ENCODE measurements at places on chromosomes 2 and 18.

GRCh38 chr2:23660237-23660636 lies 266.7 kb downstream of the ATAD2B start:
- DNase-seq, result no peak

- DNase-seq, result peak; percentile 35
Observed at GRCh38 chr2:189412330-189412953, 28.8 kb upstream of the WDR75 start.

- DNase-seq, result no peak
Observed at GRCh38 chr2:240988146-240988545, 10.3 kb upstream of the SNED1 start.

DNA sequence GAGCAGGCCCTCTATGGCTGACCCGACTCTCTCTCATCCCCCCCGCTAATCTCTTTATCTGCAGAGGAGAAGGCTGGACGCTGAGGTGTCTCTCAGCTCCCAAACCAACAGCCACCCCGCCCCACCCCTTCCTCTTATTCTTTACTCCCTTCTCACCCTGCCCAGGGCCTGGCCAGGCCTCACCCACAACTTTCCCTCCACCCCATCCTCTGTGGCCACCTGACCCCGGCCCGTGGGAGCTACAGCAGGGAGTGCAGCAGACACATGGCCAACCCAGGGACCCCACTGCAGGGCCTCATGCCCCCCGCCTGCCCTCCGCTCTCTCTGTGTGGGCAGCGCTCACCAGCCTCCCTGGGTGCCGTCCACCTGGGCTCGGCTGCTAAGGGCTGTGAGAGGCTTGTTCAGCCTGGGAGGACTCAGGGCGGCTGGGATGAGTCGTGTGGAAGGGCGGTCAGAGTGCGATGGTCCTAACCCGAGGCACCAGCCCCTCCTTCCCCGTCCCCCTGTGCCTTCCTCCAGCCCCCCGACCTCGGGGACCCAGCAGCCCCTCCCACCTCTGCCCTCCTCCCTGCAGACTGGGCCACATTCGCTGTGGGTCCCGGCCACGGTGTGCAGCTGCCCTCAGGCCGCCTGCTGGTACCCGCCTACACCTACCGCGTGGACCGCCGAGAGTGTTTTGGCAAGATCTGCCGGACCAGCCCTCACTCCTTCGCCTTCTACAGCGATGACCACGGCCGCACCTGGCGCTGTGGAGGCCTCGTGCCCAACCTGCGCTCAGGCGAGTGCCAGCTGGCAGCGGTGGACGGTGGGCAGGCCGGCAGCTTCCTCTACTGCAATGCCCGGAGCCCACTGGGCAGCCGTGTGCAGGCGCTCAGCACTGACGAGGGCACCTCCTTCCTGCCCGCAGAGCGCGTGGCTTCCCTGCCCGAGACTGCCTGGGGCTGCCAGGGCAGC lies 6.8 kb downstream of the NEU4 start:
- DNase-seq, result no peak

GRCh38 chr2:186605041-186605440 lies 15.2 kb downstream of the ITGAV start:
- no peak for DNase-seq

DNA sequence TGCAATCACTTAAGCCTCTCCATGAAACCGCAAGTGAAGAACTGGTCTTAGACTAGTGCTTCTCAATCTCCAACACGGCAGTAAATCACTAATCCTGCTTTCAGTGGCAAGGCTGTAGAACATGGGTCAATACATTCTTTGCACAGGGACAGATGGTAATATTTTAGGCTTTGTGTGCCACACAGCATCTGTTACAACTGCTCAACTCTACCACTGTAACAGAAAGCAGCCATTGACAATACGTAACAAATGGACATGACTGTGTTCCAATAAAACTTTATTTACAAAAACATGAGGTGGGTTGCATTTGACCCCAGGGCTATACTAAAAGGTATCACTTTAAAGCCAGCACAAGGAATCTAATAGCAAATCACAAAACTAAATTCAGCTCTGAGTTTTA lies 51.1 kb downstream of the RNF152 start:
- no peak for DNase-seq

- DNase-seq, result no peak
Observed at GRCh38 chr18:43794363-43794762, 517.1 kb upstream of the SYT4 start.

- no peak for DNase-seq
Observed at GRCh38 chr2:153394686-153395085, 83.9 kb downstream of the RPRM start.

DNA sequence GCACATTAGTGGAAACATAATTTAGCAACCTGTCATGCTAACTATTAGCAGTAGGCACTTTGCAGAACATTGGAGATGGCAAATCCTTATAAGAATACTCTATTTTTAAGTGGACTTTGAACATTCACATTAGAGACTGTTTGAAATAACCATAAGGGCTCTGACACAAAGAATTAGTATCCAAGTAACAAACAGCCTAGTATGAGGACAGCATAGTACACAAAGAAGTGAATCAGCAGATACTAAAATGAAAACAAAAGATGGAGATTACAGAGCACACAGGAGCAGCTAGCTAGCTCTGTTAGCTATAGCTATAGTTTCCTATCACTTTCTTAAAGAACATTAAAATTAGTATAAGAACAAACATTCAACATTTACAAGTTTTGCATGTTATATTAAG lies 256.3 kb upstream of the SPOPL start:
- no peak for DNase-seq

GRCh38 chr2:10579876-10580514 lies 109.8 kb downstream of the NOL10 start:
- no peak for DNase-seq

GRCh38 chr2:84894131-84894586 lies 11.3 kb upstream of the TMSB10 start:
- no peak for DNase-seq

DNA sequence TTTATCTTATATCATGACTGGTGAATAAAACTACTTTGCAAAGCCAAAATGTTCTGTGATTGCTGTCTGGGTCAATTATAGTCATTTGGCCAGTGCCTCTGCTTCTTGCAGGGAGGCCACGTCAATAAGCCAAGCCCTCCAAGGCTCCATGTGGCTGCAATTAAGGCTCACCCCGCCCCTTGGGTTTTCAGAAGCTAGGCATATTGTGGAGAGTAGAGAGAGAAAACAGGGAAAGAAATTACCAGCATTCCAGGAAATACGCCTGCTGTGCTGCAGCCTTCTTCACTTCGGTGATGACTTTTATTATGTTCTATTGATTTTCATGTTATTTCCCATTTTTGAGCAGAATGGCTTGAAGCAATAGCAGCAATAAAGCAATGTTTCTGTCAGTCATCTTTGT lies 319.7 kb downstream of the SOX11 start:
- DNase-seq, result no peak

DNA sequence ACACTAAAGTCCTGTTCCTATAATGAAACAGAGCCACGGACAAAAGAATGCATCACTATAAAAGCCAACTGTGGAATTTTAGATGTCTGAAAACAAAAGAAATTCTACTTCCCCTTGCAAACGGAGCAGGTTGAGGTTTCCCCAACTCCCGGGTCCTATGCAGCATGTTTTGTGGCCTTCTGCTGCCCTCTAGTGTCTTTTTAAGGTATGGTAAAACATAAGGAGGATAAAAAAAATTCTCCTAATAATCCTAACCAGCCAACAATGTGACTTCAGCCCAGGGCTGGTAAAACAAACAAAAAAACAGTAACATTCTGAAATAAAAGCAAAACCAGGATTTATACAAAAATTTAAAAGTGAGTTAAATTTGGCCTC lies 539.5 kb downstream of the NRXN1 start:
- peak; percentile 87 for DNase-seq

GRCh38 chr2:200786423-200786822 lies 25.3 kb upstream of the BZW1 start:
- no peak for DNase-seq

GRCh38 chr2:169768262-169768995 lies 30.2 kb upstream of the SSB start:
- DNase-seq, result no peak

GRCh38 chr2:158097481-158097880 lies 4.2 kb upstream of the UPP2 start:
- DNase-seq, result no peak

DNA sequence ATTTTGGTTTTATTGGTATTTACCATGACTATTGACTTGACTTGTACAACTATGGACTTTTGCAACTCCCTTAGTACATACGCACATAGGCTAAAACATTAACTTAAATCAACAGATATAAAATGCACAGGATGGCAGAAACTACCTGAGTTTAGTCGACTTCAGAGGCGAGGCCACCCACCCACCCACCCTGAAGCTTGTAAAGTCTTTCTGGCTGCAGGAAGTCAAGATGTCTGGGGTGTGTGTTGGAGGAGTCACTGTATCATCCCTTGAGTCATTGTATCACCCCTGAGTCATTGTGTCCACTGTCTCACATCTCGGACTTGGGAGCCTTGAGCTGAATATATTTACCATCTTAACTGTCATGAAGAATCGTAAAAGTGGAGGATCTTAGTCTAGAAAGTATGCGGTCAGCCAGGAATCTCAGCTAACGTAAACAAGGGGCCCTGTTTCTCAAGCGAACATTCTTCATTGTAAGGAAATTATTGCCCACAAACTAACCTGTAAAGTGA lies 140.0 kb upstream of the ST6GAL2 start:
- no peak for DNase-seq

GRCh38 chr2:209564816-209565215 lies 141.0 kb downstream of the MAP2 start:
- DNase-seq, result no peak

DNA sequence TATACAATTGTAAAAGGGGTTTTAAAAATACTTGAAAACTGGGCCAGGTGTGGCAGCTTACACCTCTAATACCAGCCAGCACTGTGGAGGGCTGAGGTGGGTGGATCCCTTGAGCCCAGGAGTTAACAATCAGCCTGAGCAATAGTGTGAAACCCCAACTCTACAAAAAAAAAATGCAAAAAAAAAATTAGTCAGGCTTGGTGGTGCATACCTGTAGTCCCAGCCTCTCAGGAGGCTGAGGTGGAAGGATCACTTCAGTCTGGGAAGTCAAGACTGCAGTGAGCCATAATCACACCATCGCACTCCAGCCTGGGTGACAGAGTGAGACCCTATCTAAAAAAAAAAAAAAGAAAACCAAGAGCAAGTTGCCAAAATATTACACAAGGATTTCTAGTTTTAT lies 182.7 kb downstream of the UBE2E3 start:
- no peak for DNase-seq

GRCh38 chr2:120912101-120912985 lies 176.7 kb downstream of the GLI2 start:
- no peak for DNase-seq

DNA sequence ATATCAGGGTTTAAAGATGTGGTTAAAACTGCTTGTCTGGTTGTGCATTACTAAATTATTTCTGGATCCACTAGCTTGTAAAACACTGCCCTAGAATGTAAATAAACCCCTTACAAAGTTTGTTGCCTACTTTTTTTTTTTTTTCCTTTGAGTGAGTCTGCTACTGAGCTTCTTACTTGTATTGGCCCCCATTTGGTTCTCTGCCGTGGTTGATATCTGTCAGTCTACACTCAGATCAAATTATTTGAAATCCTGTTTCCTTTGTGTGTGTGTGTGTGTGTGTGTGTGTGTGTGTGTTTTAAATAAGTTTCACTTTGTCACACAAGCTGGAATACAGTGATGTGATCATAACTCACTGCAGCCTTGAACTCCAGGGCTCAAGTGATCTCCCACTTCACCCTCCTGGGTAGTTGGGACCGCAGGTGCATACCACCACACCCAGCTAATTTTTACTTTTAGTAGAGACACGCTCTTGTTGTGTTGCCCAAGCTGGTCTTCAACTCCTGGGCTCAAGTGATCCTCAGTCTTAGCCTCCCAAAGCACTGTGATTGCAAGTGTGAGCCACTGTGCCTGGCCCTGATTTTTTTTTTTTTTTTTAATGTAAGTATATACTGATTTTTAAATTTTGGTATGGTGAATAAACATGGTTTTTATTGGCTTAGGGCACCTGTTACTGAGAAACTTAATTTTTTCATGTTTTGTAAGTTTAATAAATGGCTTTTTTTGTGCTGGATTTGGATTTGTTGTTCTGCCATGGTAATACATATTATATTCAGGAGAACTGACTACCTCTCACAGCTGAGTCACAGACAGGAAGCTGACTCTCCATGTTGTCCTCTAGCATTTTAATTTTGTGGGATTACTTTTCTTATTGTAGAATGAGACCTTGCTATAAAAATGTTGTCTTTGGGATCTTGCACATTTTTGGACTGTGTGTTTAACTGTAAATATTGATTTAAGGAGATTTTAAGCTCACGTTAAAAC lies 48.5 kb downstream of the MAP4K4 start:
- DNase-seq, result no peak

- DNase-seq, result no peak
Observed at GRCh38 chr2:197973772-197974171, 169.4 kb downstream of the PLCL1 start.

DNA sequence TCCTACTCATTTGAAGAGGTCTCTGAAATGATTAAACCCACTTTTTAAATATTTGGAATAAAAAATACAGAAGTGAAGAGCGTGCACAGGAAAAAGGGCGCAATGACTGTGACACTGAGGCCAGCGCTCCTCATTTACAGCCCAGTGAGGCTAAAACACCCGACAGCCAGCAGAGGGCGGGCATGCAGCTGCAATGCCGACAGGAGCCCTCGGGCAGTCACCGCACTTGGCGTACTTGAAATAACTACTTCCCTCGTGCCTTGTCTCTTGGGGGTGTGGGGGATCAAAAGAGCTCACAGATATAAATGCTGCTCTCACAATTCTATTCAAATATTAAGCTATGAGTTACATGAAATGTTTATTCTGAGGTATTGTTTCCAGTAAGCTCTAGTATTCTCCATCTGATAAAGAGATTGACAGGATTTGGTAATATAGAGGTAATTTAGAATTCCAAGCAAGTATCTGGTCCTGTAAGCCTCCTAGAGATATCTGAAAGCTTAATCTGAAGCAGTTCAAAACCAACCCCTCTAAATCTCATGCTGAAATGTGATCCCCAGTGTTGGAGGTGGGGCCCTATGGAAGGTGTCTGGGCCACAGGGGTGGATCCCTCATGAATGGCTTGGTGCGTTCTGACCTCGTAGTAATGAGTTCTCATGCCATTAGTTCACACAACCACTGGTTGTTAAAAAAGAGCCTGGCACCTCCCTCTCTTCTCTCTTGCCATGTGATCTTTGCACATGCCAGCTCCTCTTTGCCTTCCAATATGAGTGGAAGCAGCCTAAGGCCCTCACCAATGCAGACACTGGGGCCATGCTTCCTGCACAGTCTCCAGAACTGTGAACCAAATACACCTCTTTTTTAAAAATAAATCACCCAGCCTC lies 93.6 kb downstream of the ZAP70 start:
- peak; percentile 33 for DNase-seq
